LoVo (cell line): ENCODE measurements at places on chromosomes 3 and 15.

- DNase-seq = no peak
Observed at GRCh38 chr3:117898722-117899522, 1135.7 kb downstream of the IGSF11 start.

- no peak for DNase-seq
Observed at GRCh38 chr3:116288485-116288884, 156.8 kb downstream of the LSAMP start.

- no peak for DNase-seq
Observed at GRCh38 chr3:7700539-7700938, 801.1 kb upstream of the LMCD1 start.

DNA sequence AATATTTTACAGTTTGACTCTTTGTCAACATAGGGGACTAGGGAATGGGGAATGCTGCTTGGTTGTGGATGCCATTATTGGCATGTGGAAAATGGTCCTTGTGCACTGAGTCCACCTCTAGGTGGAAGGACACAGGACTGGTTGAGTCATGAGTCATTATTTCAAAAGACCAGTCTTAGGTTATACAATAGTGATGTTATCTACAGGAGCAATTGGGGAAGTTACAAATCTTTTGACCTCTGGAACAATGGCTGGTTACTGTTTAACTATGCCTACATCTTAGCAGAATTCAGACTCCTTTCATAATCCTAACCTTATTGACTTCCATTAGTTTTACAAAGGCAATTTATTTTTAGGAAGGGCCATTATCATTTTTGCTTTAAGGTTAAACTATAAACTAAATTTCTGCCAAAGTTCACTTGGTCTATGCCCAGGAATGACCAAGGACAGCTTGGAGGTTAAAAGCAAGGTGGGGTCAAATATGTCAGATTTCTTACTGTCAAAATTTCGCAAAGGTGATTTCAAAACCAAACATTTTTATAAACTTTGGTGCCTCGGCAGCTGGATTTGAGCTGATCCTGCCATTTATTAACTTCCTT, 11.8 kb upstream of the CCR8 start:
- peak; percentile 37 for DNase-seq

DNA sequence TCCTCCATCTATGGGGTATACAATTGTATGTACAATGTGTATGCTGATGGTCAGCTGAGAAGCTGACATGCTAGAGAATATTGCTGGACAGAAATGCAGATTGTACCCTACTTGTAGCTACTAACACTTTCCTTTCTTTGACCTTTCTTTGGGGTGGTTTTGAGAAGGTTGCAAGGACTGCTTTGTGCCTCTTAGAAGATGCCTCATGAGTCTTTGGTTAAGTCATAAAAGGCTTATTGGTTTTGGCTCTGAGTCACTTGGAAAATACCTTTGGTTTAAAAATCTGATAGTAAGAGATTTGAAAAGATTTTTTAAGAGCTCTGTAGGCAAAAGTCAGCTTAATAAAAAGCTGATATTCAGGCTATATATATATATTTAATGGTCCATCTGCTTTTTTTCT, 71.5 kb downstream of the ZMAT3 start:
- DNase-seq = no peak

GRCh38 chr3:184359610-184360009, 1.8 kb downstream of the CLCN2 start:
- no peak for DNase-seq

DNA sequence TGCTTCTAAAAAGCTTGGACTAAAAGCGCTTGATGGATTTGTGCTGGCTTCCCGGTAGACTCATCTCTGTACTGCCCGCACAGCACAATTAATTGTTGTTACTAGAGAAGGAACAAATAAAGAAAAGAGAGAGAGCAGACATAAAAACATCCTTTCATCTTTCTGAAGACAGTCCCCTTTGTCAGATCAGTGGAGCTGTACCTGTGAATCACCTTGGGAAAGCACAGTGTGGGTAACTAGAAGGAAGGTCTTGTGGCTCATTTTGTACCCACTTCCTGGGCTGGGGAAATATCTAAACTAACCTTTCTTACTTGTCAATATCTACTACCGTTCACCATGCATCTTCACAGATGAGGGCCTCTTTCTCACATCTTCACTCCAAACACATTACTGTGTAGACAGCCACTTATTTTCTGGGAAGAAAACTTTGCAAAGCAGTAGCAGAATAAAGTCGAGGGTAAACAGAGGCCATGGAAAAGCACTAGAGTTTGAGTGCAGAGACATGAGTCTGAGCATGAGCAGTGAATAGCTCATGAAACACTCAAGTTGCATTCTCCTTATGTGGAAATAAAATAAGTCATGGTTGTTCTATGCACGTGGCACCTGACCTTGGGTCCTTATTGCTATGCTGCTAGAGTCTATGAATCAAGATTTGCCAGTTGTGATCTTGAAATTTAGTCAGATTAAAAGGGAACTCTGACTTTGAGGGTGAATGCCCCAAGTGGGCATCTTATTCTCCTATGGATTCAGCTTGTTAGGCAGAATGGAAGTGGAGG, 169.3 kb downstream of the LPP start:
- DNase-seq = no peak

DNA sequence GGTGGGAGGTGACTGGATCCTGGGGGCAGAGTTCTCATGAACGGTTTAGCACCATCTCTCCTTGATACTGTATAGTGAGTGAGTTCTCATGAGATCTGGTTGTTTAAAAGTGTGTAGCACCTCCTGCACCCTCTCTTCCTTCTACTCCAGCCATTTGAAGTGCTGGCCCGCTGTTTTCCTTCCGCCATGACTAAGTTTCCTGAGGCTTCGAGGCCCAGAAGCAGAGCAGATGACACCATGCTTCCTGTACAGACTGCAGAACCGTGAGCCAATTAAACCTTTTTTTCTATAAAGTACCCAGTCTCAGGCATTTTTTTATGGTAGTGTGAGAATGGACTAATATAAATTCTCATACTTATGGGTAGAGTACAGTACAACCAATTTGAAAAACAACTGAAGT, 123.6 kb upstream of the BHLHE40 start:
- no peak for DNase-seq
